ENCODE measurements at places on chromosomes 5 and 9. TPM values are rescaled to one million over a fixed set of nuclear protein-coding genes. Genes with fewer than 3 reads are reported as not detected.

The DDX4 gene
- not detected for total RNA-seq

GRCh38 chr9:128045831-128046230 is 21.3 kb downstream of the NAIF1 start:
- no peak for DNase-seq

DNA sequence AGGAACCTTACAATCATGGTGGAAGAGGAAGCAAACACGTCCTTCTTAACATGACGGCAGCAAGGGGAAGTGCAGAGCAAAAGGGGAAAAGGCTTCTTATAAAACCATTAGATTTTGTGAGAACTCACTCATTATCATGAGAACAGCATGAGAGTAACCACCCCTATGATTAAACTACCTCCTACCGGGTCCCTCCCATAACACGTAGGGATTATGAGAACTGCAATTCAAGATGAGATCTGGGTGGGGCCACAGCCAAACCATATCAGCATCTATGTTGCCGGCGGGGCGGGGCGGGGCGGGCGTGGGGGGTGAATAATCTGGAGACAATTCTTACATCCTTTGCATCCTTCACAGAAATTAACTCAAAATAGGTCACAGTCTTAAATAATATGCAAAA is 58.8 kb upstream of the GFPT2 start:
- no peak for DNase-seq

DNA sequence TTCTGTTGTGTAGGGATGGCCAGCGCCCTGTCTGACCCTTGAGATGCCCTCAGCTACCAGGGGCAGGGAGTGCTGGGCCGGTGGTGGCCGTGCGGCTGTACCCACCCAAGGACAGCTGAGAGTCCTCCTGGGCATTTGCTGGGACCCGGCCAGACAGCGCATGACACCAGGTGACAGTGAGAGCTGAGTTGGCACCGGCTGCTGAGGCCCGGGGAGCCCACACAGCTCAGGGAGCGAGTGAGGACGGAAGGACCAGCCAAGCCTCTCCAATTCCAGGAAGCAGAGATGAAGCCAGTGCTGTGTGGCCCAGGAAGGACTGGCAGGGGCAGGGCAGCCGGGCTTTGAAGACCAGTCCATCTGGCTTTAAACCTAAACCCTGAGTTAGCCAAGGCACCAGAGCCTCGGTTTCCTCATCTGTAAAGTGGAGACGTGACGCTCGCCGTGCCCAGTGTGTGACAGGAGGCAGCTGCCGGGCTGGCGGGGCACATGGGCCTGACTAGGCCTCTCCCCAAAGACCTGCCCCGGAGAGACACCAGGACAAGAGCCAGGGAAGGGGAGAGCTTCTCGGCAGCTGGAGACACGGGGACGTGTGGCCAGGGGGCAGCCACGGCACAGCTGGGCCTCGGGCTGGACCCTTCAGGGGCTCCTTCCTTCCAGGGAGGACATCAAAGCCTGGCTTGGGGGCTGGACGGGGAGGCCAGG is 3.0 kb upstream of the AGPAT2 start:
- no peak for DNase-seq

DNA sequence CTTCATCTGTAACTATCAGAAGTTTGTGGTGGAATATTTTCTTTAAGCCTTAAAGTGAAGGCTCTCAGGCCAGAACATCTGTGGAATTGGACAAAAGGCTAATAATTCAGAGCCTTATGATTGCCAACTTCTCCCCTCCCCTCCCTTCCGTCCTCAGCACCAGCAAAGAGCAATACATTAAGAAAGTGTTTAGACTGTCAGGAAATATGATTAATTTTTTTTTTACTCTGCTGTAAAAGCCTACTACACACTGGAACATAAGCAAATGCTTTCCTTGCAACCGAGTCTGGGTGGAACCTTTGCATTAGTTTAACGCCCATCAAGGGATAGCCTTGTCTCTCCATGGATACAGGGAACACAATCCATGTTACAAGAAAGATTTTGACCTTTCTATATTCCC is 110.3 kb upstream of the TARS1 start:
- DNase-seq: no peak

DNA sequence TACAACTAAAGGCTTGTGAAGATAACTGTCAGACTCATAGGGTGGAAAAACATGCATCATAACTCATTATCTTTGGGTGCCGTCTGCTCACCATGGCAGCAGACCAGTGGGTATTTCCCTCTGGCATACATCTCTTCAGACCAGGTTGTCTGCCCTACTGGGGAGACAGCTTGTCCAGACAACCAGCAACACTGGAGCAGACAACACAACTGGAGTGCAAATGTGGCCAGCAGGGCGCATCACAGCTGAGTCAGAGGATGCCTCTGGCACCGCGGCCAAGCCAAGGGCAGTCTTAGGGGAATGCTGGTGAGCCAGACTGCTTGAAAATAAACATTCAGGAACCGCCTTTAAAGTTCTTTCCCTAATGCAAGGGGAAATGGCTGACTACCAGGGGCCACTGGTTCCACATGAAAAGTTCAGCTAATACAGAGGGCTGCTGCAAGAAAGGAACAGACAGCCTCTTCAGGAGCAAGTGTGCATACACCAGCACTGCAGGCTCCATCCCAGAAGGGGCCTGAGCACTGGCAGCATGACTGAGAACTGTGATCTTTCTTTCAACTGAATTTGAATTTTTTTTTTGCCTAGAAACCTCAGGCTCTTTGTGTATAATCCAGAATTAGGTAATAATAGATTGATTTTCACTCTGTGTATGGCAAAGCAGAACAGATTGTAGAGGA is 77.3 kb downstream of the MAMDC2 start:
- DNase-seq: no peak

- no peak for DNase-seq
Measured at GRCh38 chr9:17631396-17631795, 52.5 kb downstream of the SH3GL2 start.

- DNase-seq: no peak
Measured at GRCh38 chr9:36928670-36929349, 105.3 kb downstream of the PAX5 start.

DNA sequence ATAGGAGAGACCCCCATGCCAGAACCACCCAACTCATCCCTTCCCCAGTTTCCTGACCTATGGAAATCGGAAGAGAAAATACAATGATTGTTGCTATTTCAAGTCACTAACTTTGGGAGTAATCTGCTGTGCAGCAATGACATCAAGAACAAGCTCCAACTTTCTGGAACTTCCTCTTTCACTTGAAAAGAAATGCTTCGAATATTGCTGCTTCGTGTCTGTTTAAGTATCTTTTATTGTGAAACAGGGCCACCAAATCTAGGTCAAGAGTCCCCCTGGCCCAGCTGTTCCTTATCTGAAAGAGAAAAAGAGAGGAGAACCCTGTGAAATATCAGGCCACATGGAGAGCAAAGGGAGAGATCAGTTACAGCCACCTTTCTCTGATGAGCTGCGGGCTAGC is 59.4 kb upstream of the DNAH5 start:
- DNase-seq: no peak

DNA sequence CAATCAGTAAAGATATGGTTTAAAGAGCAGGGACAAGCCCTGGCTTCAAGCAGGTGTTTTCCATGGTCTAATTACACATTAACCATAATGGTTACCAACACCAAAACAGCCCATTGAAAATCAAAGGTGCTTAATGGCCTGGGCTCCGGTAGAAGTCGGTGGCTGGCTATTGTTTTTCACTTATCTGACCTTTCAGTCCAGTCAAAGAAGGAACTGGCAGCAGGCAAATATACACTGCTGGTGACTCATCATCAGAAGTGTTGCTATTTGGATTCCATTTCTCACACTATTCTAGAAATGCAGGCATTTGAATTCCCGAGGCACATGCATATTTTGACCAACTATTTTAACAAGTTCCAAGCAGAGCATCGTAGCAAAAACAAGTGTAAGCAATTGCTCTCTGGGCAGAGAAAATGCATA is 26.3 kb upstream of the GABRP start:
- DNase-seq: no peak

DNA sequence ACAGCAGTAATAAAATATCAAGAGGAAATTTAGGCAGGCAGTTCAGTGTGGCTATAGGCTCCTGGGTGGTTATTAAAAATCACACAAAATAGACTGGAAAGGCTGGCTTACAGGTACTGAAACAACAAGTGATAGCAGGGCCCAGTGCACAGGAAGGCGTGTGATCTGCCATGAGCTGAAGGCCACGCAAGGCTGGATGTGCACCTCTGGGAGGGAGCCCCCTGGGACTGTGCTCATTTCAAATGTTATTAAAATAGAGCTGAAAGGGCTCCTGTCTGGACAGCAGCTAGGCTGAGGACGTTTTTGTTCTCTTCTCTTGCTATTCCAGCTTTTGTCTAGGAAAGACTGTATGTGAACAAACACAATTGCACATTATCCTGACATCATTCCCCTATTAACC is 324.3 kb upstream of the RFX3 start:
- no peak for DNase-seq

GRCh38 chr9:124500796-124501611 is 6.2 kb downstream of the NR5A1 start:
- no peak for DNase-seq

DNA sequence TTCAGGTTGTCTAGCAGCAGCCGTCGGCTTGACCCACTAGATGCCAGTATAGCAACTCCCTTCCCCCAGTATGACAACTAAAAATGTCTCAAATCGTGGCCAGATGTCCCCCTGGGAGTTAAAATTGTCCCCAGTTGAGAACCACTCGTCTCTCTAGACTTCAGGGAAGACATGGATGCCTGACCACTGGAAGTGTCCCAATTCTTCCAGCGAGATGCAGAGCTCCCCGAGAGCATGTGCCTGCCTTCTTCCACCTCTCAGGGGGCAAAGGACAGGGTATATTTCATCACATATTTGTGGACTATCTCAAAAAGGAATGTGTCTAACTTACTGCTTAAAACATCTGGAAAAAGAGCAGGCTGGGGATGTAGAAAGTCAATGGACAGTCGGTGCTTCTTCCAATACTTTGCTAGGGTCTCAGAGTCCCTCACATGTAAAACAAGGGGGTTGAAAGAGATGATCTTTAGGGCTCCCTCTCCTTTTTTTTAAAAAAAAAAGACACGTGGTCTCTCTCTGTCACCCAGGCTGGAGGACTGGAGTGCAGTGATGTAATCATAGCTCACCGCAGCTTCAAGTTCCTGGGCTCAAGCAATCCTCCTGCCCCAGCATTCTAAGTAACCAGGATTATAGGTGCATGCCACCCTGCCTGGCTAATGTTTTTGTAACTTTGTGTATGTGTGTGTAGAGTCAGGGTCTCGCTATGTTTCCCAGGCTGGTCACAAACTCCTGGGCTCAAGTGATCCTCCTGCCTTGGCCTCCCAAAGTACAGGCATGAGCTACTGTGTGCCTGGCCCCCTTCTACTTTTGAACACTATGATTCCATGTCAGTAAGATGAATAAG is 190.6 kb downstream of the DAB2IP start:
- no peak for DNase-seq

The GZMA gene
- total RNA-seq: not detected

The ANKRD20A1 gene
- total RNA-seq: 7.6 TPM
